ENCODE measurements at places on chromosomes 4 and X.
A peak's percentile ranks its signal among the peaks of the same experiment; 100 is the strongest.

GRCh38 chrX:149458586-149458985 lies 46.5 kb downstream of the IDS start:
- DNase-seq, result peak; percentile 68

GRCh38 chrX:13013363-13014110 lies 30.9 kb downstream of the FAM9C start:
- peak; percentile 4 for DNase-seq

DNA sequence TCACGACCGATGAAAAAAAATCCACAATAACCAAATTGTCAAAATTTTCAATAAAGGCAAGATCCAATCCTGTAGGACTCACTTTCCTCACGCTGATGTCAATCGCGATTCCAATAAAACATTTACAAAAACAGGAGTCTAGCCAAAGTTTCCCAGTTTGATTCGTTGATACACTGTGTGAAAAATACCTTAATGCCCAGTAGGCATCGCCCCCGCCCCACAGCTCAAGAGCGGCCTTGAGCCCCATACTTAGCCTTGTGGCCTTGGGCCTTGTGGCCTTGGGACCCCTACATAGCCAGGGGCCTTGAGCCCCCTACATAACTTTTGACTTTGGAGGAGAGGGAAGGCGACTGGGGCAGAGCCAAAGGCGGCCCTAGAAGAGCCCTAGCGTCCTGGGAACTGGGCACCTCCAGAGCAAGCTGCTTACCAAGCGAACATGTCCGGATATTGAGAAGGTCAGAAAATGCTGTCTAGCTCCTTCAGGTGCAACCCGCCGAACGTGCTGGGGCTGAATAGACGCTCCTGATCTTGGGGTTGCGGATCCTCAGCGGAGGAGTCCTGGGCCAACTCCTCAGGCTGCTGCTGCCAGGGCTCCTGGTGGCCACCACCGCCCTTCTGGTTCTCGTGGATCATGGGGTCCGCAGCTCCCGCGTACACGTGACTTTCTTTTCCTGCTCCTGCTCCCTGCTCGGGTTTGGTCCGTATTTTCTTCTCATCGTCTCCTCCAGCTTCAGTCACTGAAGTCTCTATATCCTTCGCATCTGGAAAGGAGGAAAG lies 62.9 kb downstream of the RHOXF2B start:
- DNase-seq, result no peak

- DNase-seq, result no peak
These were observed 1.2 kb downstream of the PROM1 start for GRCh38 chr4:16082426-16083240.

Data from hematopoietic multipotent progenitor cell treated with erythropoietin and hydrocortisone succinate and interleukin-3 and kit ligand, for 8 days (in vitro differentiated cells).